ENCODE measurements at places on chromosomes 7 and 10.

- no peak for DNase-seq
Observed at GRCh38 chr7:156842317-156842716, 50.7 kb downstream of the LMBR1 start.

DNA sequence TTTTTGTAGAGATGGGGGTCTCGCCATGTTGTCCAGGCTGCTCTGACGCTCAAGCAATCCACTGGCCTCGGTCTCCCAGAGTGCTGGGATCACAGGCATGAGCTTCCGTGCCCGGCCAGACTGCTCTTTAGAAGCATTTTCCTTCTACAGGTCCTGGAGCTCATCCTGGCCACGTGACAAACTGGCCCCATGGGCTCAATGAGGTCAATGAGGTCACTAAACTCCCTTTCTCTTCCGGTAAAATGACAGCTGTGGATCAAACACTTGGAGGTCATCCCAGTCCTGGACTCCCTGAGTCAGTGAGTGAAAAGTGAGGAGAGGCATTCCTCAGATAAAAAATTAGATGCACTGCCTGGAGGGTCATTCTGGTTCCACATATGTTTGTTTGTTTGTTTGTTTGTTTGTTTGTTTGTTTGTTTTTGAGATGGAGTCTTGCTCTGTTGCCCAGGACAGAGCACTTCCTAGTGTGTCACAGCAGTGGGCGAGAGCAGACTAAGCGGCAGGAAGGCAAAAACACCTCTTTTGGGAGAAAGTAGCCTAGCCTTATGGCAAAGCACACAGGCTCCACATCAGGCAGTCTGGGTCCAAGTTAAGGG, 134.9 kb downstream of the TNS3 start:
- DNase-seq: no peak

DNA sequence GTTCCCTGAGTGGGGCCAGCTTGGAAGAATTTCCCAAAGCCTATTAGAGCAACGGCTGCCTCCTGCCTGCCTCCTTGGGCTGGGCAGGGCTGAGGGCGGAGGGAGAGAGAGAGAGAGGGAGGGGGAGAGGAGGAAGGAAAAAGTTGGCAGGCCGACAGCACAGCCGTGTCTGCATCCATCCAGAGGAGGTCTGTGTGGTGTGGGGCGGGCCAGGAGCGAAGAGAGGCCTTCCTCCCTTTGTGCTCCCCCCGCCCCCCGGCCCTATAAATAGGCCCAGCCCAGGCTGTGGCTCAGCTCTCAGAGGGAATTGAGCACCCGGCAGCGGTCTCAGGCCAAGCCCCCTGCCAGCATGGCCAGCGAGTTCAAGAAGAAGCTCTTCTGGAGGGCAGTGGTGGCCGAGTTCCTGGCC, at the start of gene AQP1:
Gene AQP1, plus strand, starts transcription at position 293 of the 409 bp plus-strand sequence. Its CDS starts 57 bp downstream, at position 350.
- DNase-seq: no peak

DNA sequence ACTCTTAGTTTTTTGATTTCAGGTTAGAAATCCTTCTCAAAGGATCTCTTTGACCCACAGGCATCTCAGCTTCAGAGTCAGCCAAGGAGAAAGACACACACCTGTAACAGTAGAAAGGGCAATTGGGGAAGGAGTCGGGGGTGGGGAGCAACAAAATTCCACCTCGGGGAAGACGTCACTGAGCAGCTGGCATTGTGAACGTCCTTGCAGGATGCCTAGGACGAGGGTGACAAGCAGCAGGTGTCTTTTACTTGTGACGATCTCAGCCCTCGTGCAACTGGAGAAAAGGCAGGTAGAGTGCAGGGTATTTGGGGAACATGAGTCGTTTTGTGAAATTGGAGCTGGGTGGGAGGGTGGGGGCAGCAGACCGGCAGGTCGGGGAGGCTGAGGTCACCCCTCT, 627.0 kb downstream of the ACTR3B start:
- DNase-seq: no peak

DNA sequence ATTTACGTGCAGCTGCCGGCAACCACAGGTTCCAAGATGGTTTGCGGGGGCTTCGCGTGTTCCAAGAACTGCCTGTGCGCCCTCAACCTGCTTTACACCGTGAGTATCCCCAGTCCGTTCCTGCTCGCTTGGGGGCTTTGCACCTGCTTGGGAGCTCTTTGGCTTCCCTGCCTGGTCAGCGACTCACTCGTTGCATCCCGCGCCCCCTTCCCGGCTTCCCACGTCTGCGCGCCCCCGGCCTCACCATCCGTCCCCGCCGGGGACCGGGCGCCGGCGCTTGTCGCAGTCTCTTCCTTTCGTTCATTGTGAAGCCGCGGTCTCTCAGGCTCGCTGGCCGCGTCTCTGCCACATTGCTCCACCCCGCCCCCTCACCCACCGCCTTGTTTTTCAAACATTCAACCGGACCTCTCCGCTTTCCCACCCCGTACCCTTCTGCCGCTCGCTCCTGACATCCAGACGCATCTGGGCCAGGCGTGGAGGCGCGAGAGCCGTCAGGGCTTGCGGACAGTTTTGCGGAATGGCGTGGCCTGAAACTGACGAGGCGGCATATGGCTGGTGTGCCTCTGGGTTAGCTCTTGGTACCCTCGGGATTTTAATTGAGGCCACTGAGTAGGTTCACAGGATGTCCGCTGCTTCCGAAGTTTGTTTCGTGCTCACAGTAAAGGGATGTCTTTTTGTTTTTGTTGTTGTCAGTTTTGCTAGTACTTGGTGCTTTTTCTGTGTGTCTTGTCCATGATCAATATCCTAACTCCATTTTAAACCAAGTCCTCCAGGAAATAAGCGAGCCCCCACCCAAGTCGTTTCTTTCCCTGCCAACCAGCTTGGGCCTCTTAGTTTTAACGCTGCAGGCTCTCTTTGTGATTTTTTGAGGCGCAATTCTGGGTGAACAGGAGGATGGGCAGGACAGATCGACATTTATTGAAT, 639 bp downstream of the TSPAN13 start:
- no peak for DNase-seq
